ENCODE measurements at places on chromosomes 4 and X.

DNA sequence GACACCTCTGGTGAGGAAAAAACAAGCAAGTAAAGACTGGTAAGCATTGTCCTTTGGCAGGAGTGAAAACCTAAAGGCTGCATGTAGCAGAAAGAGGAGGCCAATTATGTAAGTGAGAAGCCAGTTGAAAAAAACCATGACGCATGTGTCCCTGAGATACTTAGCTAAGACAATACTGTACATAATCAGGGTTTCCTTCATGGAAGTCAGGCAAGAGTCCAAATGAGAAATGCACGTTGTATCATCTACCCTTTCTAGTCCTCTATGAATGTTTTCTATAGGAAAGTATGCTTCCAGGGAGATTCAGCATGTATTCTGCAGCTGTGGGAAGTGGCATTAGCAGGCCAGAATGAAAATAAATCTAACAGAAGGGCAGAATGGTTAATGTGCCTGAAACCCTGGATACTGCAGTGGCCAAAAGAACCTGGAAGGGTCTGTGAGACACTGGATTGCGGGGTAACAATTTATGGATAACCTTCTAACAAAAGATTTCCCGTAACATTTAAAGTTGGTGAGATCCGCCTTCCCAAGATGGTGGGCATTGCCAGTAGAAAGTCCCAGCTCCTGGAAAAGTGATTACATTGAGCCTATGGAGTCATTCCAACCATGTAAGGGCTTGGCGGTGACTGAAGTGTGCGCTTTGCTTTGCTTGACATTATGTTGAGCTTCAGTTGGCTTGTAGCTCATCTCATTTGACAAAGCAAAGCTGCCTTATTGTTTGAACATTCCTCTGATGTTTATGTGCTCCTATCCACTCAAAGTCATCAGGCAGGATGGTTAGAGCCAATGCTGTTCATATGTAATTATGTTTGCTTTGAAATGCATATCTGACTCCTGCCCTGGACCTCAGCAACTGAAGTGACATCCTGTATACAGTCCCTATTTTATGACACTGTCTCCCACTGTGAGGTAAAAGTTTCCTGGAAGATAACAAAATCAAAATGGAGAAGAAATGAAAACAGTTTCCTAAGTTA, 200.4 kb downstream of the ARHGAP24 start:
- no peak for DNase-seq

DNA sequence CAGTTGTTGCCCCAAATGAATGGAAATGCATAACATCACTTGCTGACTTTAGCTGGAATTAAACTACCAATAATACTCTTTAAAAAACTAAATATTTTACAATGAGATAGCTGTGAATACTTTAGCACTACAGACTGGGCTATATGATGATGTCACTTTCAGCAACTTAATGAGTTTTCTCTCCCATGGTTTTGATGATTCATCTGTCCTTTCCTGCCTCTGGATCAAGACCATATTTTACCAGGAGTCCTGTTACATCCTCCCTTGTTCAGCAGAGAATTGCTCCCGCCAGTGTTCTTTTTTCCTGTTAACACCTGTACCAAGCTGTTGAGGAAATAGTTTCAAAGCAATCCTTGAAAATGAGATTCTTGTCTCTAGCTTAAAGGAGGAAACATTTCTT, 543.0 kb downstream of the SPRY1 start:
- DNase-seq: no peak

- DNase-seq: no peak
Measured at GRCh38 chr4:1403591-1404572, 2.4 kb downstream of the NKX1-1 start.

DNA sequence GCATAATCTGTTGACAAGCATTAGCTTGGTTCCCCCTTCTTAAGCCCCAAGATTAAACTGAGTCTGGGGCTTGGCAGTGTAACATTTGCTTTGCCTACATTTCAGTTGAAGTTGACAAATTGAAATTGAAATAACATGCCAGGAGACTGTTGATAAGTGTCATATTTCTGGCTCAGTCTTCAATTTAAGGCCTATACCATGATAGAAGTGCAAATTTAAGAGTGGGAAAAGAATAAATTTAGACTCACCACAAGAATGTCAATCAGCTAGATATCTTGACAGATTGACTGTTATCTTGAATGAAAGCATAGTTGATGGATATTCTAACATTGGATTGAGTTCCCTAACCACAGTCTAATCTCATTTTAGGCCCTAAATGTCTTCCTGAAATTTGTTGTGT, 117.6 kb downstream of the MAGEB17 start:
- DNase-seq: no peak

GRCh38 chr4:115950806-115951205, 837.4 kb upstream of the NDST4 start:
- DNase-seq: no peak

DNA sequence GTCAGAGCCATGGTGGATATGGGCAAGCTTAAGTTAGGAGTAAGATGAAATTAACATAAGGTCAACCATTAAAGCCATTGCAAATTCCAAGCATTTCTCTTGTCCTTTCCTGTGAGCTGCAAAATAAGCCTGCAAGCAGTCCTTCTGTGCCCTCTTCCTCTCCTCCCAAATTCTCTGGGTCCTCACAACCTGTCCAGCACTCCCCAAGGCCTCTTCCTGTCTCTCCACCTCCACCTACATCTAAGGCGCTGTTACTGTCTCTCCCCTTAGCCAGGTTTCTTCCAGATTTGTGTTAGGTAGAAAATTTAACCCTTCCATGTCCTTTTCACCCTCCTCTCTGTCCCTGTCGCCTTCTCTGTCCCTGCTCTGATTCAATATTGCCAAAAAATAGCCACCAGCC, 22.2 kb downstream of the ETDC start:
- no peak for DNase-seq

- DNase-seq: no peak
Measured at GRCh38 chrX:21493226-21493830, 119.1 kb downstream of the CNKSR2 start.
